ENCODE measurements at places on chromosomes 4 and X.

- DNase-seq: no peak
Measured at GRCh38 chrX:119895843-119896326, at the start of gene AKAP14. AKAP14 (plus strand) TSS chrX:119895893; CDS start chrX:119903224, 7,331 bp downstream.

- DNase-seq: no peak
Measured at GRCh38 chr4:120616041-120616440, 306.5 kb downstream of the PRDM5 start.

GRCh38 chrX:43005561-43005960 lies 227.6 kb upstream of the PPP1R2C start:
- no peak for DNase-seq

GRCh38 chr4:109126856-109127255 lies 175.6 kb downstream of the COL25A1 start:
- DNase-seq: no peak

GRCh38 chrX:108123591-108124366 lies 32.2 kb downstream of the ATG4A start:
- no peak for DNase-seq

- DNase-seq: no peak
Measured at GRCh38 chr4:113769744-113770143, 8.2 kb upstream of the CAMK2D start.

- no peak for DNase-seq
Measured at GRCh38 chr4:52889778-52890520, 27.8 kb downstream of the RASL11B start.

GRCh38 chrX:28586286-28586685 lies 960 bp upstream of the IL1RAPL1 start:
- no peak for DNase-seq

- DNase-seq: no peak
Measured at GRCh38 chrX:112868586-112868985, 28.0 kb upstream of the AMOT start.

DNA sequence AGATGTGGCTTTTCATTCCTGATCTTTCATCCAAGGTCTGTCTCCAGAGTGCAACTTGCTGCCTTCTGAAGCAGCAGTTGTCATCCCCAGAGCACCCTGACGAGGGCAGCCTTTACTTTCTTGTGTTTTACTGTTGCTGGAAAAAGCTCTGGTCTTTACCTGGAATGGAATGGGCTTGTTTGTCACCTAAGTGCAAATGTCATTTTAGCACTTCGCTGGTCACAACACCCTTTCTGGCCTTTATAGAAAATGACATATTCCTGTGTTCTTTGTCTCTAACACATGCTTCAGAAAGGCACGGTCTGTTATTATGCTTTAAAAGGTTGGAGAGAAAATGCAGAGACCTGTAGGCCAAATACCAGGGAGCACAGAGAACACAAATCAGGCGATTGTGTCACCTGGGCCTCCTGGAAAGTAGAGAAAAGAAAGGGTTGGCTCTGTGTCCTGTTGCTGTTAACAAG lies 332.7 kb upstream of the IGFBP7 start:
- no peak for DNase-seq

- DNase-seq: no peak
Measured at GRCh38 chrX:30941898-30942297, 52.8 kb upstream of the TAB3 start.

GRCh38 chr4:23033796-23034195 lies 341.1 kb downstream of the GBA3 start:
- DNase-seq: no peak

DNA sequence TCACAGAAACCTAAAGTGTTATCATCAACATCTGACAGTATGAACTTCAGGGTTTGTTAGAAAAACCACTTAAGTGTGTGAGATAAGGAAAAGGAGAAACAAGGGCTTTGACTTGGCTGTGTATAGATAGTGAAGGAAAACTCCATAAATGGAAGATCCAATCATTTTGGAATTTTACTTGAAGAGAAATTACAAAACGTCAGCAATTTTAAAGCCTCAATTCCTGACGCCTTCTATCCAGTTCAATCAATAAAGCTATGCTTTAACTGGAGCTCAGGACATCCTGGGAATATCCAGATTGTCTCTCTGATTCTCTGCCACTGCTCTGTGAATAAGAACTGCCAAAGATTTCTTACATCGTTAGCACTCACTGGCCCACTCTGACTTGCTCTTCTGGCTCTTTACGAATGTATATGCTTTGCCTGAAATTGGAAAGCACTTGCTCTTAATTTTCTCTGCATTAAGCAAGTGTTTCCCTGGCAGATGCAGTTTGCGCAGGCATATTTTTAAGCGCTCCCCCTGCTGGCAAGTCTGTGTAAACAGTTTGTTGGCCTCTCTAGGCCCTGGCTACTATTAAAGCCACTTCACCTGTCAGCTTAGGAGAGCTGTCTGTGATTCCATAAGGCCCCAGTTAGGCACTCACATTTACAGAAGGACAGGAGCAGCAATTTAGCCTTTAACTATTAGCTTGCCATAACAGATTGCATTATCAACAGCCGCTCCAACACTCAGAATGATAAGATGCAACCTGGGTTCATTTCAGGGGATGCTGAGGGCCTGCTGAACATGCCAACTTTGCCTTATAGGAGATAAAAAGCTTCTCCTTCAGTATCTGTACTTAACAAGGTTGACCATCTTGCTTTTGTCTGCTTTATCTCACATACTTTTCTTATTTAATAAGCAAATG lies 251.4 kb upstream of the DDX53 start:
- DNase-seq: peak; percentile 15

DNA sequence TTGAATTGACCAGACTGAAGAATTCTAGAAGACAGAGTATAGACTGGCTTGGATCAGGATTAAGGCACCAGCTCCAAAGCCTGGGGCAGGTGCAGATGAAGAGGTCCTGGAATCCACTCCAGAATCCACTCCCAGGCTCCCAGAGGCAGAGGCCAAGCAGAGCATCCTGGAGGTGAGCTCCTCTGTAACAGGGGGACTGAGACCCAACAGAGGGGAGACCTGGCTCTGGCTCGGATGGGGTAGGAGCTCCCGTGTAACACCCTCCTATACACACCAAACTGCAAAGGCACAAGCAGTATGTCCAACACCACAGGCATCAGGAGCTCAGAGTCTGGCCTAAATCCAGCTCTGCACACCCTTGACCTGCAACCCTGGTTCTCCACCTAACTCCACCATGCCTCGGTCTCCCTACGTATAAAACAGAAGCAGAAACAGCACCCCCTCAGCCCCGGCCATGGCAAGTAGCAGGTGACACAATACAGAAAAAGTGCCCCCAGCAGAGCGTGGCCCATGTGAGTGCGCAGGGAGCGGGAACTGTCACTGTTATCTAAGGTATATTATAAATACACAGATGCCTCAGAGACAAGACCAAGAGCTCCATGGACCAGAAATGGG lies 14.9 kb downstream of the RNF212 start:
- no peak for DNase-seq

DNA sequence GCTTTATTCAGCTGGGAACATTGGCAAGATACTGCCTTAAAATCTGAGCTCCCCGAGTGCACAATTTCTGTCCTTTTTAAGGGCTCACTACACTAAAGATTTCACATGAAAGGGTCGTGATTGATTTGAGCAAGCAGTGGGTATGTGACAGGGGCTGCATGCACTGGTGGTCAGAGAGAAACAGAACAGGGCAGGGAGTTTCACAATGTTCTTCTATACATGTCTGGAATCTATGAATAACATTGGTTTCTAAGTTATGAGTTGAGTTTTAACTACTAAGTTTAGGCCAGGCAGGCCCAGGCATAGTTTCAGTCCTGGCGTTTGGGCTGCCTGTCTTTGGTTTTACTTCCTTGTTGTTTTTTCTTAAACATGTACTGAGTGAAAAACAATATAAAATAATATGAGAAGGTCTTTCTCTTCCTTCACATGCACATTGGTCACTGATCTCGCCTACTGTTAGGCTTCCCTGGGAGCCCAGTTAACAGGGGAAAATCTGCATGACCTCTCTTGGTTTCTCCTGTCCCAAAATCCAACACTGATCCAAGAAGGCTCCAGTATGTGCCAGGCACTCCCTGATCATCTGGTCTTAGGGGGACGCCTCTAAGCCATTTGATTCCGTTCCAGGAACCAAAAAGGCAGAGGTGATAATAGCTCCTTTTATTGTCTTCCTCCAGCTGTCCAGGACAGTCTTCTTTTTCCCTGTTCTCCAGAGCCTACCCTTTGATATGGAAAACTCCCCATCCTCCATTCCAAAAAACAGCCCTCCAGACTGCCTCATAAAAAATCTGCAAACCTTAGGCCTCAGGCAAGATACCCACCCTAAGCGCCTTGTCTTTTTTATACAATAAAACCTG lies at the start of gene UGT2B17:
UGT2B17 (minus strand) TSS at position 51 of the 854 bp plus-strand sequence. CDS start 7,838 bp downstream, outside the sequence.
- no peak for DNase-seq

DNA sequence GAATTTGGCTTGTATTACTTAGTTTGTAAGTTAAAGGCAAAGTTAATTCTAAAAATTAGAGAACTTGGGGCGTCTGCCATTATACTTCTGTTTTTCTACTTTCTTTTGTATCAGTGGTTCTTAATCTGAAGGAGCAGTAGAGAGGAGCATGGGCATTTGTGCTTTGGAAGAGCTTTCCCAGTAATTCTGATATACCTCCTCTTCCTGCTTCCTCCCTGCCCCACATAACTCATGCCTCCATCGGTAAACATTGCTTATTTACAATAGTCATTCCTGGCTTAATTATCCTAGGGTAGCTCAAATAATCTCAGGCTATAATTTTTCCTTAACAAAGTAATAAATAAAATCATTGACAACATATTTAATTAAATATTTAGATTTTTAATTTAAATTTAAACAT lies 37.1 kb upstream of the SPARCL1 start:
- no peak for DNase-seq

DNA sequence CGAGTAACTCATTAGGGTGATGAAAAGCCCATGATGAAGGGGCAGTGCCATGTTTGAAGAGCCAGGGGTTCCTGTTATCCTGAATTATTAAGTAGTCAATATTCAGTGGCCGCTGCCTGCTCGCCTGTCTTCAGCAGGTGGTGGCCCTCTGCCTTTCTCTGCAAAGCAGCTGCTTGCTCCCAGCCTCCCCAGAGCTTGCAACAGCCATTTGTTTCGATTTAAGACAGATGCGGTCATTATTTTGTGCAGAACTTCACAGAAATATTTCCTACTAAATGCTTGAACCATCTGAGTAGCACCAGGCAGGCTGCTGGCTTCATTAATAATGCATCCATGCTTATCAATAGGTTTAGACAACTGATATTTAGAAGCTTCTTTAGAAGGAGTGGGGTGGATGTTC lies 104.3 kb upstream of the TTC29 start:
- DNase-seq: no peak

DNA sequence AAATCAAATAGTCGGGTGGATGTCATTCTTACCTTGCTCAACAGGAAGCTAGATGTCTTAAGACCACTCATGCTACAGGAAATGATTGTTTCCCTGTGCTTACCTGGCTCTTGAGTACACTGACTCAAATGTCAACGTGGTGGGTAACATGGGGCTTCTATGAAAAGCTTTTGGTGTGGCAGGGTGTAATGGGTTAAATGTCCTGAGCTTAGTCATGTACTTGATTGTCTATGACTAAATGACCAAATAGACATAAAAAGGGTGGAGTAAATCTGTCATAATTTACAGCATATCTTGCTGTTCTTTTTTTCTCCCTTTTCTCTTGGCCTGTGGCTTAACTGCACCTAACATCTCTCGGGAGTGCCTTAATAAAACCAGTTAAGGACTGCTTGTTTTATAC lies 44.9 kb downstream of the CCNG2 start:
- no peak for DNase-seq

GRCh38 chr4:181376058-181376457 lies 867.1 kb upstream of the TENM3 start:
- no peak for DNase-seq

GRCh38 chrX:114344756-114345349 lies 239.0 kb upstream of the HTR2C start:
- DNase-seq: no peak

GRCh38 chr4:174775366-174775765 lies 53.7 kb downstream of the GLRA3 start:
- DNase-seq: no peak

DNA sequence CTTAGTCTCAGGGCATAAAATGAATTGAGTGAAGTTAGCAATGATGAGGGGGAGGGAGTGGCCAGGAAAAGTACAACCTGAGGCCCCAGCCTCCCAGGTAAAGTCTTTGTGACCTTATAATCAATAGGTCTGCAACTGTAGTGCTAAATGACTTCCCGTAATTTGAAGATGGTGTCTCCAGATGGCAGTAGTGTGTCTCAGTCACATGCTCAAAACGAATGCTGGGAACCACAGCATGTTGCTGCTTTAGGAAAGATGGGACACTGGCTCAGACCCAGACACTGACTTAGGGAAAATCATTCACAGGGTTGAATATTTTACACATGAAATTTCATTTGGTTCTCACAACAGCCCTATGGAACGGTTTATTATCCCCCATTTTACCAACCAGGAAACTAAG lies 10.3 kb downstream of the SRPX2 start:
- DNase-seq: no peak

GRCh38 chrX:134801267-134801666 lies 143.0 kb upstream of the PLAC1 start:
- no peak for DNase-seq

DNA sequence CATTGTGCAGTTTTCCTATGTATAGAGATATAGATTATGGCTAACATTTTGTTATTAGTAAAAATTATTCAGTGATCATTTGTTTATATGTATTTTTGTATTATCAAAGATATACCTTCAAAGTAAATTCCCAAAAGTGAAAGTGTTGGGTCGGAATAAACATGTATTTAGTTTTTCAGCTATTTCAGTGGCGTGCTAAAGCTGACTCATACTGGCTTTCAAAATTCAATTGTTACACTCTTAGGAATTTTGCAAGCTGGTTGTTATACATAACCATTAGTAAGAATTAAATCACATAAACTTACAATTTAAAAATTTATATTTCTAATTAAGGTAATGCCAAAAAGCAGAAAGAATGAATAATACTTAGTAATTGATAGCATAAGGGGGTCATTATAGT lies 288.4 kb upstream of the NRK start:
- DNase-seq: no peak

DNA sequence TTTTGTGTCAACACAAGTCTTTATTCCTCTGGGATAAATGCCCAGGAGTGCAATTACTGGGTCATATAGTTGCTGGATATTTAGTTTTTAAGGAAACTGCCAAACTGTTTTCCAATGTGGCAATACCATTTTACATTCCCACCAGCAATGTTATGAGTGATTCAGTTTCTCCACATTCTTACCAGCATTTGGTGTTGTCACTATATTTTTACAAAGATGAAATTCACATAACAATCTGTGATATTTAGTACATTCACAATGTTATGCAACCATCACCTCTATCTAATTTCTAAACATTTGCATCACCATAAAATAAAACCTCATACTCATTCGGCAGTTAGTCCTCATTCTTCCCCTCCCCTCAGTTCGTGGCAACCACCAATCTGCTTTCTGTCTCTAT lies 75.0 kb downstream of the MAMLD1 start:
- no peak for DNase-seq

GRCh38 chr4:25536564-25537320 lies 118.9 kb upstream of the SLC34A2 start:
- no peak for DNase-seq

- DNase-seq: no peak
Measured at GRCh38 chr4:14069886-14070285, 442.4 kb upstream of the BOD1L1 start.

DNA sequence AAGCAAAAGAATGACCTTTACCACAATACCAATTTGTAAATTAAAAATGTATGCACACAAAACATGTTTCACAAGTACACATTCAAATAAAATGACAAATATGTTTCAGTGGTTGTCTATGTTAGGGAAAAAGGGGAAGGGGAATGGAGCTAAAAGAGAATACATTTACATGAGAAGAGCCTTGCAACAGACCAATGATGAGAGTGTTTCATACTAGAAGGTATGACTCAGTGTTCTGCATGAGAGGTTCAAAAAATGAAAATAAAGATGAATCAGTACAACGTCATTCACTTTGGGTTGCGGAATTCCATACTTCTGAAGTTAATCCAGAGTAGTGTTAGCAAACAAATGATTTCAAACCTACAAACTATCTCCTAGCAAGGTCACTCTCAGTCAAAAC lies 51.7 kb downstream of the RPGR start:
- DNase-seq: no peak

Data from T-cell (primary cell).